ENCODE measurements at places on chromosomes 3 and 15.

GRCh38 chr3:81425198-81425868, 336.1 kb downstream of the GBE1 start:
- DNase-seq: no peak

- no peak for DNase-seq
Measured at GRCh38 chr3:172846706-172847105, 96.2 kb downstream of the ECT2 start.

- DNase-seq: no peak
Measured at GRCh38 chr3:142646020-142646785, 50.0 kb downstream of the PLS1 start.

DNA sequence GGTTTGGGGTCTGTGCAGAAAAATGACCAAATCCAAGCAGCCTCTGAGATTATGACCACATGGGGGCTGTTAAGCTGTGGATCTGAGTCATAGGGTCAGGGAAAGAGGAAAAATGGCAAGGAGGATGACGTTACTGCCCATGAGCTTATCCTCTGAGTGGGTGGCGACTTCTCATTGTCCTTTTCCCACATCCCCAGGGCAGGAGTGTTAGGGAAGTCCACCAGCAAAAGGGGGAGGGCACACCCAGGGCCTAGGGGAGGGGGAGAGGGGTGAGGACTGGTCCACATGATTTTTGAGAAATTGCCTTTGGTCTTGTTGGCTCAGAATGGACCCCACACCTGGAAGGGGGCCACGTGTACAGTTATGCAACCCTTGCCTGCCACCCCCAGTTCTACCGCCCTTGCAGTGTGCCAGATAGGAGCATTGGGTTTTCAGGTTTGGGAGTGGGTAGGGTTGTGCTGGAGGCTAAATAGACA, 2.6 kb downstream of the CD276 start:
- no peak for DNase-seq

DNA sequence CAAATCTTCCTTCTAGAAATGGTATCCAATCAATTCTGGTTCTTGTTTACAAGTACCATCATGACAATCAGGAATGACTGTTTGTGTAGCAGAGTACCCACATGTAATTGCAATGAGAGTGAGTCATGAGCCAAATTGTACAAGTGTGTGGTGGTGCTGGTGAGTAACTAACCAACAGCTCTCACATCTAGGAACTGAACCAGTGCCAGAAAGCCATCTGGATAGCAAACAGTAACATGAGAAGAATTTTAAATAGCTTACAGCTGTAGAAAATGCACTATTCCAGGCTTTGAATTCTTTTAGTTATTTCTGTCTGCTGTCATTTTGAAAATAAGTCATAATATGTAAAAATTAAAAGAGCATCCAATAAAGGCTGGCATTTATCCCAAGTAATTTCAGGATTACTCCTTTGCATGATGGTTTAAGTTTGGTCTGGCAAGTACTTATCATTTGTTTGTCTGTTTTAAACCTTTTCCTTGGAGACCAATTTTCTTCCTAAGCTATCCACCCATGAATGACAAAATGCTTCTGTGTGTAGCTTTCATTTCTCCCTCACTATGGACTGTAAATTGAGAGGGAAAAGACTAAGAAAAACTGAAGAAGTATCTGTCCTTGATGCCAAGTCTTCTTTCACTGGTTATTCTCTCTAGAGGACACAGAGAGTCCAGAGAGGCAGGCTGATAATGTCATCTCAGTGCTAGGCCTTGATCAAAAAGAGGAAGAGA, 60.0 kb downstream of the PIK3CB start:
- DNase-seq: no peak

GRCh38 chr3:193780810-193781478, 187.9 kb downstream of the OPA1 start:
- peak; percentile 28 for DNase-seq

DNA sequence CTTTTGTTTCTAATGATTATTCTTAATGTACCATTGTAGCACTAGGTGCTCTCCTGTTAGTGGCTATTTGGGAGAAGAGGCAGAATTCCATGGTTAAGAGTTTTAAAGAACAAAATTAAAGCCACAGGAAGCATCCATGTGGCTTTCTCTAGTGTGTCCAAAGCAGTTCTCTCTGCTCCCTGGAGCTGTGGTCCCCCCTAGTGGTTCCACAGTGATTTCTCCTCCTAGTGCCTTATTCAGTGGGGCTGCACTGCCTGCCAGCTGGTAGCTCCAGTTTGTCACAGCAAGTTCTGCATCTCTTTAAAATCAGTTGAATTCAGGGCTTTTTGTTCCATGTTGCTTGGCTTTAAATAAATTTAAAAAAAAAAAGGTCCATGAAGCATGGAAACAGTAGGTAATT, 39.6 kb upstream of the FAM98B start:
- no peak for DNase-seq

GRCh38 chr3:126083913-126084767, at the start of gene SLC41A3:
TSS of gene SLC41A3 (minus strand) at chr3:126084124. CDS start at chr3:126068219, 15,905 bp downstream.
- DNase-seq: peak; percentile 90
